Dermis blood vessel endothelial cell (primary cell): ENCODE measurements at places on chromosomes 6 and 20. TPM values are rescaled to one million over a fixed set of nuclear protein-coding genes. Genes with fewer than 3 reads are reported as not detected.

The FOXQ1 gene
- total RNA-seq: not detected in 2 replicates

The HCRTR2 gene
- not detected in 2 replicates for total RNA-seq

The COL9A1 gene
- not detected in 2 replicates for total RNA-seq

The SAPCD1 gene
- total RNA-seq: 1.4 and 2.4 TPM in 2 replicates

The EGFL8 gene
- total RNA-seq: 1.3 and 2.7 TPM in 2 replicates

The ULBP1 gene
- total RNA-seq: 0.17 and 0.23 TPM in 2 replicates

The STMND1 gene
- total RNA-seq: not detected in 2 replicates

The EPB41L1 gene
- total RNA-seq: 16.0 and 21.1 TPM in 2 replicates

The IMPG1 gene
- total RNA-seq: not detected in 2 replicates

The PTPRT gene
- not detected in 2 replicates for total RNA-seq

The FOXA2 gene
- not detected in 2 replicates for total RNA-seq

The RIPPLY2 gene
- total RNA-seq: 0.42 TPM in 1 of 2 replicates, not detected in the other

The BMP6 gene
- 234 TPM in 2 replicates for total RNA-seq
